NCI-H1930 (cell line): ENCODE measurements at places on chromosomes 4 and X.

- DNase-seq, result no peak
These were observed 225.8 kb downstream of the DMD start for GRCh38 chrX:32985544-32985943.

GRCh38 chrX:120468479-120468824 lies 644 bp downstream of the LAMP2 start:
- no peak for DNase-seq

GRCh38 chrX:131405497-131405896 lies 116.4 kb upstream of the IGSF1 start:
- DNase-seq, result no peak

- DNase-seq, result no peak
These were observed 157.6 kb downstream of the MAB21L2 start for GRCh38 chr4:150739591-150739990.

DNA sequence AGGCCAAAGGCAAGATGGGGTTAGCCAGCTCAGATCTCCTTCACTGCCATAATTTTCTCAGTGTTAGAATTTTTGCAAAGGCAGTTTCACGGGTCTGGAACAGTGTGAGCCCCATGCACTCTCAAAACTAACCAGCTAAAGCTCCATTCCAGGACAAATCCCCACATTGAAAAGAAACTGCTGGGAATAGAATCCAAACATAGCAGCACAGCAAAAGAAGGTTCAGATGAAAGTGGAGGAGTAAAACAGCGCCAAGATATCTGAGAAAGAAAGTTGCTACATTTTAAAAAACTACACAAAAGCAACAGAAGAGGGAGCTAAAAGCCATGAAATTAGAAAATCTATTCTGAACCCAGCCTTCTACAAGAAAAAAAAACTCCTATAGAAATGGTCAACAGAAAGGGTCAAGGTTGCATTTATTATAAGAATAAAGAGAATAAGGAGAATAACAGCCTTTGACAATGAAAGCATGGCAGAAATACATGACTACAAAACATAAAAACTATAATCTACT lies 39.6 kb upstream of the SLC7A3 start:
- DNase-seq, result no peak

- no peak for DNase-seq
These were observed 97.0 kb upstream of the PJA1 start for GRCh38 chrX:69262036-69262936.

GRCh38 chr4:186088523-186088922 lies 16.0 kb upstream of the FAM149A start:
- no peak for DNase-seq

GRCh38 chr4:6884341-6884870 lies 25.2 kb upstream of the TBC1D14 start:
- no peak for DNase-seq

DNA sequence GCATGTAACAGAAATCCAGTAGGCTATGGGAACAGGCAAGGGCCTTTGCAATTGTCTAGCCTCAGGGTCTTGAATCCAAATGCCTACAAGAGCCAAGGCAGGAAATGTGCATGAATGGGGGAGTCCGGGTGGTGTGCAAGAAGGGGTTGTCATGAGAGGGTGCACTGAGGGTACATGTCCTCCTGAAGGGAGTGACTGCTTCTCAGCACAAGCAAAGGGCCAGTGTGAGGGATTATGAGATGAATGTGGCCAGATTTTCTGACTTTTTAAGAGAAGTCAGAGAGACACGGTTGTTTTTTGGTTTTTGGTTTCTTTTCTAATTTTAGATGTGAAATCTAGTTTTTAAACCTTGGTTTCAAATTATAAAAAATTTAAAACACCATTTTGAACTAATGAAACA lies 76.5 kb upstream of the LSM6 start:
- no peak for DNase-seq

GRCh38 chrX:9465380-9466123 lies 694 bp downstream of the TBL1X start:
- DNase-seq, result peak; percentile 0

DNA sequence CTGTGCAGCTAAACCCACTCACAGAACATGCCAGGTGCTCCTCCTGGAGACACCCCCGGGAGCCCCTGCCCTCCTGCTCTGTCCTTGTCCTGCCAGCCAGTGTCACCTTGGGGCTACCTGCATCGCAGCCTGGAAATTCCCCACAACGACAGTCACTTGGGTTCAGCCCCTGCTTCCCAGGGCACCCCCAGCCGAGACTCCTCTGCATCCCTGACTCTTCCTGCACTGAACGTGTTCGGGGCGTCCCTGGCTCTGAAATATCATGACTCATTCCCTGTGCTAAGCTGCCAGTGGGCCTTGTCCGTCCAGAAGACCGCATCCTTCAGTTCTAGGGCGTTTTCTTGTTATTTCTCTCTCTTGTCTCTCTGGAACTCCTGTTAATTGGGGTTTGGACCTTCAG lies 5.8 kb downstream of the CFAP99 start:
- no peak for DNase-seq

GRCh38 chr4:10180927-10181744 lies 64.5 kb upstream of the WDR1 start:
- no peak for DNase-seq

DNA sequence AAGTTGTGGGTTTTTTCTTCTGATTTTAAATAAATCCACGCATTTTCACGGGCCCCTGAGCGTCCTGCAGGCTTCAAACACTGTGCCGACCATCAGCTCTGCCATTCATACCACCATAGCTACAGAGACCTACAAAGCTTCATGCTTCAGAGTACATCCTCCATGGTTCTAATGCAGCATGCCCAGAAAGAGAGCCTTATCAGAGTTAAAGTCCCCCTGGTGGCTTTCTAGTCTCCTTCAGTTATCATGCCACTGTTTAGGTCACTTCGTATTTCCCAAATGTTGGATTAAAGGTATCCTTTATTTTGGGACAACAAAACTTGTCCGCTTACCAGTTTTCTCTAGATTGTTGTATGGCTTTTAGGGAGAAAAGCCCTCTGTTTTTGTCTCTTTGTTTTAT lies 66.7 kb upstream of the VCX2 start:
- DNase-seq, result no peak

GRCh38 chrX:9163214-9163709 lies 129.3 kb upstream of the FAM9B start:
- DNase-seq, result no peak

DNA sequence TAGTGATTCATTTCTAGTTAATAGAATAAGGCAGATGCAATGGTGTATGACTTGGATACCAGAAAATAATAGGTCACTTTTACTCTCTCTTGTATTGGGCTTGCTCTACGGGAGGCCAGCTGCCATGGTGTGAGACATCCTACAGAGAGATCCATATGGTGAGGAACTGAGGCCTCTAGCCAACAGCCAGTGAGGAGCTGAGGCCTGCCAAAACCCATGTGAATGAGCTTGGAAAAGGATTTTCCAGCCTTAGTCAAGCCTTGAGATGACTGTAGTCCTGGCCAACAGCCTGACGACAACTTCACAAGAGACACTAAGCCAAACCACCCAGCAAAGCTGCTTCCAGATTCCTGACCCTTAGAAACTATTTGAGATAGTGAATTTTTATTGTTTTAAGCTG lies 1300.2 kb downstream of the RAPGEF2 start:
- no peak for DNase-seq

DNA sequence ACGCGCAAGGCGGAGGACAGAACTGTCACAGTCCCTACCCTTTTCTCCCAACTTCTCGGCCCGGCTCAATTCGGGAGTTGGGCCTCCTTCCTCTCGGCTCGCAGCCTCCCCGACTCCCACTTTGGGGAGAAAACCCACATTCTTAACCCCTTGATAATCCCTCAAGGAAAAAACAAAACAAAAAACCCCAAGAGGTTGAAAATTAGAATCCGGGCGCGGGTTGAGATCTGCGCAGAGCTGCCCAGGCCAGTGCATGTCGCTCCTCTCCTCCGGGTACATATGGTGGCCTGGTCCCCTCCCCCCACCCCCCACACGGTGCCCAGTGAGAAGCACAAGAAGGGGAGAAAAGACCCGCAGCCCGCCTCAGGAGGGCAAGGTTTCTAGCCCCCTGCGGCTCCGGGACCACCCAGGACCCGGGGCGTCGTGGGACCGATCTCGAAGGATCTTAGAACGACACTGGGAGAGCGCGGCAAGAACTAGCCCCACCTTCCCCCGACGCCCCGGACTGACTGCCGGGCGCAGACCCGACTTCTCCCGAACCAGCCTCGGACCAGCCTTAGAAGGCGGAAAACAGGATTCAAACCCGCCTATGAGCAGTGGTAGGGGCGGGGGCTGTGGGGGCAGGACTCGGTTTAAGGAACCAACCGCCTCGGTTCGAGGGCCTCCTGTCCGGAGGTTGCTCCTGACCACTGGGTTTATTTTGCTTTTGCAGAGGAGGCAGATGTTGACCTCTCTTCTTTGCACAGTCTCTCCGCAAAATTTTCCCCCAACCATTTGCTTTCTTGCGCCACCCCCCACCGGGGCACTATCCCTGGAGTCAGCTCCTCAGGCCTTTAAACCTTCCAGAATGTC lies 2.5 kb upstream of the PDGFRA start:
- no peak for DNase-seq

DNA sequence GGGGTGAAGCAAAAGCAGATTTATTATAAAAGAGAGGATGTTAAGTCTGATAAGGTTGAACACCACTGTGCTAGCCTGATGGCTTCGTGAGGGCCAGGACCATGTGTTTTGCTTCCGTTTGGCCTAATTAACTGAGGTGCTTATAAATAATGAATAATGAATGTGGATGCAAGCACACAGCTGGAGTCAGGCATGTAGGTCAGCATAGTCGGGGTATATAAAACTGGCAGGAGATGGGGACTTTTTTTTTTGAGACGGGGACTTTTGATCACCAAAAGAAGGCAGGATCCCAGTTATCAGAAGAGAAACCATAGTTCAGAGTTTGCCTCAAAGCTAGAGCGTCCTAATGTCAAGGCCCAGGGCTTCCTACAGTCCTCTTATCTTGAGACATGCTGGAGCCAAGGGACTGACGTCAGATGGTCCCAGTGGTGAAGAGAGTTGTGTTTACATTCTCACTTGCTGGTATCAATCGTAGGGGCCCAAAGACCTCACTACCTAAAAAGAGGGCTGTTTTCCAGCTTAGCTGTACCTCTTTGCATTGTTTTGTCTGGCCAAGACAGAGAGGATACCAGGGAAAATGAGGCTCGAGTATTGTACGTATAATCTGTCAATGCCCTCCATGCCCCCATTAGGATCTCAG lies 50.4 kb downstream of the RTL9 start:
- no peak for DNase-seq

- DNase-seq, result no peak
These were observed 29.9 kb downstream of the PNMA6E start for GRCh38 chrX:153371256-153371655.

GRCh38 chr4:3879681-3880614 lies 113.8 kb downstream of the ADRA2C start:
- no peak for DNase-seq
